ENCODE measurements at places on chromosomes 5 and 9.

- no peak for DNase-seq
These were observed 71.4 kb downstream of the SLC12A2 start for GRCh38 chr5:128154943-128155342.

GRCh38 chr9:135478829-135479468 lies 633 bp upstream of the PPP1R26 start:
- no peak for DNase-seq

DNA sequence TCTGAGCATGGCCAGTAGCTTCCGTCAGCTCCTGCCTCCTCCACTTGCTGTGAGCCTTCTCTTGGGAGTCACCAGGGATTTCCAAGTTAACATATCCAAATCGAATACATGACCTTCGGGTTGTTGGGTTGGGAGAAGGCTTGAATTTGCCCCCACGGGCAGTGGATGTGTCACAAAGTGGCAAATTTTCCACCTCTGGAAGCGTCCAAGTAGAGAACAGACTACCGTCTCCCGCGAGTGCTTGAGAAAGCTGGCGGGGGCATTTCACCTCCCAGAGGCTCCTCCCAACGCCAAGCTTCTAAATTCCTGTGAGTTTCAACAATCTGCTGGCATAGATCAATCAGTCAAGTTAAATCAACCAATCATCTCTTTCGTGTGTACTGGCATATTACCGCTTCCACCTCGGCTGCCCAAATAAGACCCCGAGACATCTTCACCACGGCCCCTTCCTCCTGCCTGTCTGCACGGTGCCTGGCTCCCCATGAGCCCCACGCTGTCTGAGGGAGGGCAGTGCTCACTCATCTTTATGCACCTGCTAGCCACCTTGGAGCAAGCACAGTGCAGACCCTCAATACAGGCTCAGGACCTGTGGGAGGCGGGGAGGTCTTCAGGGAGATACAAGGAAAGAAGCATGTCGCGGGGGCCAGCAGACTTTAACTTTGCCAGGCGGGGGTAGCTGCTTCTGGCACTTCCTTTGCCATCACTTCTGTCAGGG lies 79.1 kb downstream of the MRPL36 start:
- DNase-seq = no peak

DNA sequence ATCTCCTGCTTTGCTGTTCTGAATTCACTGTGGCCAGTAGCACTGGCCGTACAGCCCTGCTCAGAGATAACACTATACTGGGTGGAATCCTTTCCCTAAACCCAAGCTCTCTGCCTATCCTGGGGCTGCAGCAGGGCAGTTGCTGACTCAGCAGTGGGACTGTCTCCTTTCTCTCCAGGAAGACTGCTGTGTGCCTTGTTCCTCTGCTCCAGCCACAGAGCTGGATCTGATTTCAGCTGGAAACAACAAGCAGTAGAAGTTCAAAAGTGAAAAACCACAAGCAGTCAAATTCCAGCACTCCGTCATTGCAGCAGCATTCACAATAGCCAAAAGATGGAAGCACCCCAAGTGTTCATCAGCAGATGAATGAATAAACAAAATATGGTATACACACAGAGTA lies 105.0 kb downstream of the FBXL7 start:
- DNase-seq = no peak

DNA sequence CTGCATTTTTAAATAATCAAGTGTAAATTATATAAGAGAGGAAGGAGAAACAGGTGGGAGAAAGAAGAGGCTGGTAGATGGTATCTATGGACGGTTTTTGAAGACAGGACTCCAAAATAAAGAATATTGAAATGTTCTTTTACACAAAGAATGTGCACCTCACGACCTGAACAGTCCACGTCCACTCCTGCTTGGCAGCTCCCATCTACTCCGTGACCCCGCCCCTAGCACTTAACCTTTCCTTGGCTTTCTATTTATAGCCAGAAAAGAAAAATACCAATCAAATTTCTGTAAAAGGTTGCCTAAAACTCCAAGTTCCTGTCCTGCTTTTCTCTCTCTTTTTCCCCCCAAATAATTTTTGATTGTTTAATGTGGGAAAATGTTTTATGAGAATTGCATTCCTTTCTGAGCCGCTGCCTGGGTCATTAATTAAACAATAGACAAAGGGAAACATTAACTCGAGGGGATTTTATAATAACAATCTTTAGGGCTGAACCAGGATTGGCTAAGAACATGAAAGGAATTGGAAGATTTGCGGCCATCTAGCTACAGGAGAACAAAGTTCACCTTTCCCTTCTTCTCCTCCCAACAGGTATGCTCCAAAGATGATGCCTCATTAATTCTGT lies 173.6 kb upstream of the MAP3K1 start:
- no peak for DNase-seq

DNA sequence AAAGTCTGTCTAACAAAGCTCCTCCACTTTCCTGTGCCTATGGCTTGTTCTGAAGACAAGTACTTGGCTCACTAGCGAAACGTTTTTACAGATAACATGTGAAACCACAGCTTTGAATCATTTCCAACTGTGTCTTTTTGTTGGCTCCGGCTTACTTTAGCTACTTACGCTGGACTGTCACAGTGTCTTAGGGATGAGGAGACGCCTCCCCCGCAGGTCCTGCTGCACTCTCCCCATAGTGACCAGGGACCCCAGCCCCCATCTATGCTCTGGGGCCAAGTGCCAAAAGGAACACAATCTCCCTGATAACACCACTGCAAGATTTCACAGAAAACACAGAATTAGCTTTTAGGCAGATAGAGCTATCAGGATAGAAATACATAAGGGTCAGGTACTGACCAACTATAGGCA lies 219.1 kb downstream of the ADAMTS6 start:
- DNase-seq = peak; percentile 54

DNA sequence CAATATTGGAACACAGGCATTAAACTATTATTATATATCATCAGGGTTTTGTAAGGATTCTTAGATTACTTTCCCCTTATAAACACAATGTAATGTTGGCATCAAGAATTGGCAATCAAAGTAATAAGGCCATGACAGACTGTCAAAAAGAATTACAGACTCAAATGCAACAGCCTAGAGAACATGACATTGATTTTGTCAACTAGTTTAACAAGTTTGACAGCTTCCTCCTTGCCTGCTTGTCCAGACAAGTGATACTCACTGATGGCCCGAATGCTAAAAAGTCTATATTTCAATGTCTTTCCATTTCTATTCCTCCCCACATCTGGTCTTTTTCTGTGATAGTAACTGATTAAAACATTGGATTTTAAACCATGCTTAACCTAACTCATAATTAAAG lies 6.4 kb upstream of the ANKRD31 start:
- DNase-seq = no peak

DNA sequence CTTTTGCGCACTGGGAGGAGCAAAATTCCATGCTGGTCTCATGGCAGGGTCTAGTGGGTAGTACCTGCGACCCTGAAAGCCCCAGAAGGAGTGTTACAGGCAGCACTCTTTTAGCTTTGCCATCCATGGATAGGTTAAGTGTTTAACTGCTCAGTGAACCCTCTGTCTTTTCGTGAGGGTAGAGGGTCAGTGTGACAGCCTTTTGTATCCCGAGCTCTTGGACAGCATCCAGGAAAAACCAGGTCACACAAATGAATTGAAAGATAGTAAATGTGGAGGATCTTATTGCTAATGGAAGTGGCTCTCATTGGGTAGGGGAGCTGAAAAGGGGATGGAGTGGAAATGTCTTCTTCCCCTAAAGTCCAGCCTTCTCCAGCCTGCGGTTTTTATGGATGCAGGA lies 57.8 kb upstream of the CCDC112 start:
- no peak for DNase-seq

DNA sequence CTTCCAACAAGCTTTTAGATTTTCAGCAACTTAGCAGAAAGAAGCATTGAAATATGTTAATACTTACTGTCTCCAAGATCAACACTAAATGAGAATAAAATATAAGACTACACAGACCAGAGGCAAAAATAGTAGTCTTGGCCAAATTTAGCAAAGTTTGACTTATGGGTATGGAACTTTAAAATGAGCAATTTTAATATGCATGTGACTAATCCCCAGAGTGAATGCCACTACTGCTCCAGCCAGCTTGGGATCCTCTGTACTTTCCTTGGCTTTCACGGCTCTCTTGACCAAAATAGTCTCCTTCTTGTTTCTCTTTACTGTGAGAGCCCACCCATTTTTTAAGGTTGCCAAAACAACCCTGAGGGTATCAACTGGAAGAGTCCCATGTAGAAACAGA lies 148.0 kb upstream of the GRIA1 start:
- no peak for DNase-seq

DNA sequence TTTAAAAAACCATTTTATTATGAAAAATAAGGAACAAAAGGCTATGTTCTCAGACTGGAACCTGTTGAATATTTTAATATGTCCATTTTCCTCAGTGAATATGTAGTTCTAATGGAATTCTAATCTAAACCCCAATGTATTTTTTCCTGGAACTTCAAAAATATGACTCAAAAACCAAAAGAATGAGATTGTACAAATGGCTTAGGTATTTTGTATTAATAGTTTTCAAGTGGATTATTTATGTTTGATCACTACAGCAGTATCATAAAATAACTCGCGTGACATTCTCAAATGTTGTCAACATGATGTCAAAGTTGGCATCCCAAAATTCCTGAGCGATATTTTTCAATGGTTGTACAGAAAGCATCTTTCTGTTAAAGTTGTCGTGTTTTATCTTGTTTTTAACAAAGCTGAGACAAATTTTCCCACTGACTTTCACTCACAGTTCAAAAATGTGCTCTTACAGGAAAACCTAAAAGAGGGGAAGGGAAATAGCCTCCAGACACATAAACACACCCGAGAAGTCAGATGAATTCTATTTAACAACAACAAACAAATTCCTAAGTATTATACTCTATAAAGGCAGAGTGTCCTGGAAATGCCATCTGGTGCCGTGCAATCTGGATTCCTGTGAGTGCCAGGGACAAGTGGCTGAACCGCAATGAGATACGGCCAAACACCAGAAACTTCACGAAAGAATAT lies 68.1 kb upstream of the TAS2R1 start:
- DNase-seq = no peak

DNA sequence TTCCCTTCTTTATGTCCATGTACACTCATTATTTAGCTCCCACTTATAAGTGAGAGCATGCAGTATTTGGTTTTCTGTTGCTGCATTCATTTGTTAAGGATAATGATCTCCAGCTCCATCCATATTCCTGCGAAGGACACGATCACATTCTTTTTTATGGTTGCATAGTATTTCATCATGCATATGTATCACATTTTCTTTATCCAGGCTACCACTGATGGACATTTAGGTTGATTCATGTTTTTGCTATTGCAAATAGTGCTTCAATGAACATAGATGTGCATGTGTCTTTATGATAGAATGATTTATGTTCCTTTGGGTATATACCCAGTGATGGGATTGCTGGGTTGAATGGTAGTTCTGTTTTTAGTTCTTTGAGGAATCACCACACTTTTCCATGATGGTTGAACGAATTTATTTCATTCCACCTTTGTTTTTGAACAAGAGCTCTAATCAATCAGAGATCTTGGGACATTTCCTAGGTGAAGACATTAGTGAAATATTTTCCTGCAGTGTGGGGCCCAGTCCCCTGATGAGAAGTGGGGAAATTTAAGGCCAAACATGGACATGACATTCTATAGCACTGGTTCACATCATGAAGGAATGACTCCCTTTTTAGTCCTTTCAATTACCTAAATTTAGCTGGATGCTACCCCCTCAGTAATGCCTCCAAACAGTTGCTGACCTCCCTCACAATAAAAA lies 7.1 kb upstream of the TEX48 start:
- DNase-seq = no peak

DNA sequence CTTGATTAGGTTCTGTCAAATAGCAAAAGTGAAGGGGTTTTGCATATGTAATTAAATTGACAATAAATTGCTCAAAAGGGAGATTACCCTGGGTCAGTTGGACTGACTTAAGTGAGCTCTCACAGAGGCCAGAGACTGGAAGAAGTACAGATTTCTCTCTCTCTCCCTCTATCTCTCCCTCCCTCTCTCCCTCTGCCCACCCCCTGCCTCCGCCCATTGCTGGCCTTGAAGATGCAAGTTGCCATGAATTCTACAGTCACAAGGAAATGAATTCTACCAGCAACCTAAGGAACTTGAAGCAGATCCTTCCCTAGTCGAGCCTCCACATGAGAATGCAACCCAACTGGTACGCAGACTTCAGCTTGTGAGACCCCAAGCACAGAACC lies 119.2 kb downstream of the LPAR1 start:
- DNase-seq = no peak

DNA sequence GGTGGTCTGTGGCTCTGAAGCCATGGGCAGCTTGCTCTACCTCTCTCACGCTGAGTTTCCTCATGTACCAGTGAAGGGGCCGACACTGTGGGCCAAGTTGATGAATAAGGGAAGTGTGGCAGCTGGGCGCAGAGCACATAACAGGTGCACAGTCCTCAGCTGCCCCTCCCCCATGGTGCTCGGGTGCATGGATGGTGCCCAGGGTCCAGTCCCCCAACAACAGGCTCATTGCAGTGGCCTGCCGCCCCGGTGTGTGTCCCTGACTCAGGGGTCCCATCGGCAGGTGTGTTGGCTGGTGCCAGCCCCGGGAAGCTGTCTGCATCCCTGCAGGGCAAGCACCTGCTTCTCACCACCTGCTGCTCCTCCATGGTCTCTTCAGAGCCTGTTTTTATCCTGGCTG lies 36.6 kb downstream of the COL5A1 start:
- no peak for DNase-seq

GRCh38 chr9:69667306-69667705 lies 4.9 kb downstream of the APBA1 start:
- DNase-seq = no peak

GRCh38 chr5:172603251-172603806 lies 37.7 kb upstream of the NEURL1B start:
- DNase-seq = peak; percentile 17

DNA sequence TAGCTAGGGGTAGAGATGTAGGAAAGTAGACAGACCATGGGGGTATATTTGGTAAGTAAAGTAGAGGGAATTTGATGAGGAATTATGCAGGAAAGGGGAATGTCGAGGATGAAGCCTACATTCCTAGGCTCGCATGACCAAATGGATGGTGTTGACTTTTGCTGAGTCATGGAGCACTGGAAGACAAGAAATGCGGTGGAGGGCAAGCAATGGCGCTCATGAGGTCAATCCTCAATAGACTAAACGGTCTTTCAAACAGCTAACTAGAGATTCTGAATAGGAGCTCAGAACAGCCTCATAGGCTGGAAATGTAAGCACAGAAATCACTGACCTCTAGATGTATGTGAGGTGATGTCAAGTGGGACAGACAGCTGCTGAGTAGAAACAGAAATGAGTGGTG lies 50.7 kb upstream of the FST start:
- DNase-seq = no peak

- DNase-seq = no peak
These were observed 47.7 kb upstream of the STK32A start for GRCh38 chr5:147187099-147187540.

GRCh38 chr5:14218480-14218879 lies 75.3 kb downstream of the TRIO start:
- DNase-seq = no peak

- DNase-seq = no peak
These were observed 107.5 kb downstream of the EBF1 start for GRCh38 chr5:158992037-158992740.

DNA sequence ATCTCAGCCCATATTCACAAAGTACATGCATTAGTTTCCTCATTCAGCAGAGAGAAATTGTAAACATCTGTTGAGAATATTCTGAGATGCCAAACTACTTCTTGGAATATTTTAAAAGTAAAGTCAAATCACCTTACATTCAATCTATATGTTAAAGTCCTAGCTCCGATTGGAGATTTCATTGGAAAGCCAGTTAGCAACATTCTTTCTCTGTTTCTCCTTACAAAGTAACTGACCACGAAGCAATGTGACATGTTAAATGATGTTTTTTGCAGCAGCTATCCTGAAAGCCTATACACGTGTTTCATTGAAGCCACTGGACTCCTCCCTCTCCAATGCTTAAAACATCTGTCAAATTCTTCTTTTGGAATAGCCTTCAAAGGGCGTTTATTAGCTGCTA lies 379.1 kb upstream of the CCNH start:
- DNase-seq = no peak

All from spinal cord (tissue), 10 donors.